ENCODE measurements at places on chromosomes 1 and 21.

- no peak overlapping the region for H3K27ac ChIP-seq
- no peaks in the 10 kb centered on the region for H3K36me3 ChIP-seq
- no peaks in the 10 kb centered on the region for H3K27me3 ChIP-seq
- H3K4me3 ChIP-seq: no peak overlapping the region
These were observed 113.8 kb downstream of the KCND3 start for GRCh38 chr1:111875640-111876039.

DNA sequence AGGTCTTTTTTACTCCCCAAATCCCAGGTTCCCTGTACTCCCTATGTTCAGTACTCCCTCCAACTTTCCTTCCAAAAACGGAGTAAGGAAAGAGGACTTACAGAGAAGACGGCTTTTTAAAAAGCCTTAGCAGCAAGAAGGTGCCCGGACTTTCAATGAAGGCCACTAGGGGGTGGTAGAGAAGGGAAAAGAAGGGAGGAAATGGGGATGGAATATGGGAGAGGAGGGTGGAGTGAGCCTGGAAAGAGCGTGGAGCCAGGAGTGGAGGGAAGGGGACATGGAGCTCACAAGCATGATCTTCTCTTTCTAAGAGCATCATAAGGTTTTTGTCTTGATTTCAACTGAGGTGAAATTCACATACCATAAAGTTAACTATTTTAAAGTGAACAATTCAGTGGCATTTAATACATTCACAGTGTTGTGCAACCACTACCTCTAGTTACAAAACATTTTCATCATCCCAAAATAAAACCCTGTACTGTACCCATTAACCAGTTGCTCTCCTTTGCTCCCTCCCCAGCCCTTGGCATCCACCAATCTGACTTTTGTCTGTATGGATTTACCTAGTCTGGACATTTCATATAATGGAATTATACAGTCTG is 129.9 kb downstream of the ZNF281 start:
- no peaks in the 10 kb centered on the region for H3K27me3 ChIP-seq
- no peak overlapping the region for H3K27ac ChIP-seq

DNA sequence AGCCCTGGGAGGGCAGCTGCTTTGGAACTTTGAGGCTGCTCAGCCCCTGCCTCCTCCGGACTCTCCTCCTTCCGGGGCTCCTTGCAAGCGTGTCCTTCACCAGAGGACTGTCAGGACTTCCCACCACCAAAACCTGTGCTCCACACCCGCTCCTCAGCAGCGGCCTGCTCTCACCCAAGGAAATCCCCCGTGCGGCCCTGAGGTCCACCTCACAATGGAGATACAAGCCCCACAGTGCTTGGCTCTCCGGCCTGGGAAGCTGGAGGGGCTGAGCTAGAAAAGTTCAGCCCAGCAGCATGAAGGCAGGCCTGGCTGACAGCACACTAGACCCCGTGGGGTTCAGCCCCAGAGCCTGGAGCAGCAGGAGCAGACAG is 33.6 kb downstream of the PGBD5 start:
- no peak for DNase-seq
- H3K4me1 ChIP-seq: peaks cover 12% of the 10 kb centered on the region
- no peak overlapping the region for H3K4me3 ChIP-seq
- H3K36me3 ChIP-seq: no peaks in the 10 kb centered on the region

GRCh38 chr1:195590649-195591048 is 1017.6 kb downstream of the KCNT2 start:
- H3K4me3 ChIP-seq: no peak overlapping the region
- H3K4me1 ChIP-seq: no peaks in the 10 kb centered on the region
- no peaks in the 10 kb centered on the region for H3K27me3 ChIP-seq
- DNase-seq: no peak

DNA sequence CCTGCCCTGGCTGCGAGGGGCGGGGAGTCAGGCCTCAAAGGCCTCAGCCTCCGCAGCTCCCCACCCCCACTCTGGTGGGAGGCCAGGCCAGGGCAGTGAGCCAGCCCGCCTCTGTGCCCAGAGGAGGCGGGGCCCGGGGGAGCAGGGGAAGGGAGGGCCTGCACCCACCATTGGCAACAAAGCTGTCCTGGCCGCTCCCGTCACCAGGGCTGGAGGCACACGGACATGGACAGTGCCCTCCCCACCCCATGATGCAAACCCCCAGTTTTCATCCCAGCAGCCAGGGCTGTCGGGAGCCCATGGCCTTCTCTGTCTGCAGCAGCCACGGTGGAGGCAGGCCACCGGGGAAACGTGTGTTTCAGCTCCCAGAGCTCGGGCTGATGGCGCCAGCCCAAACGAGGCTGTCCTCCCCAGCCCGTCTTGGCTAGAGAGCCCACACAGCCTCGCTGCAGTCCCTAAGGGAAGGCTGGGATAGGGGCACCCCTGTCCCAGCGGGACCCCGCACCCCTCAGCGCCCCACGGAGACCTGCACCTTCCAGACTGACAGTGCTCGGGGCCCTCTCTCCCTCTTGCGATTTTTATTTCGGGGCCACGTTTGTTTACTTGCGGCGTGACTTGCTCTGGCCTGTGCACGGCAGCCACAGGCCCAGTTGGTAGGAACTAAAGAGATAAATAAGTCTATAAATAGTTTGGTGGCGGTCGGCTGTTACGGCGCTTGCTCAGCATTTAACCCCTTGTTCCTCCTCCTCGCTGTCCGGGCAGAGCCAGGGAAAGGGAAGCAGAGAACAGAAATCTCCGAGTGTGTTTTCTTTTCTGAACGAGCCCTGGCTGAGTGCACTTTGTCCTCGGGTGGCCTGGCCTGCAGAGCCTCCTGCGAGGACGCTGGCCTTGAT is 101.8 kb downstream of the PRDM16 start:
- H3K4me1 ChIP-seq: peaks cover 46% of the 10 kb centered on the region
- no peaks in the 10 kb centered on the region for H3K27me3 ChIP-seq
- H3K36me3 ChIP-seq: no peaks in the 10 kb centered on the region
- H3K27ac ChIP-seq: peak overlapping the region; percentile 76

DNA sequence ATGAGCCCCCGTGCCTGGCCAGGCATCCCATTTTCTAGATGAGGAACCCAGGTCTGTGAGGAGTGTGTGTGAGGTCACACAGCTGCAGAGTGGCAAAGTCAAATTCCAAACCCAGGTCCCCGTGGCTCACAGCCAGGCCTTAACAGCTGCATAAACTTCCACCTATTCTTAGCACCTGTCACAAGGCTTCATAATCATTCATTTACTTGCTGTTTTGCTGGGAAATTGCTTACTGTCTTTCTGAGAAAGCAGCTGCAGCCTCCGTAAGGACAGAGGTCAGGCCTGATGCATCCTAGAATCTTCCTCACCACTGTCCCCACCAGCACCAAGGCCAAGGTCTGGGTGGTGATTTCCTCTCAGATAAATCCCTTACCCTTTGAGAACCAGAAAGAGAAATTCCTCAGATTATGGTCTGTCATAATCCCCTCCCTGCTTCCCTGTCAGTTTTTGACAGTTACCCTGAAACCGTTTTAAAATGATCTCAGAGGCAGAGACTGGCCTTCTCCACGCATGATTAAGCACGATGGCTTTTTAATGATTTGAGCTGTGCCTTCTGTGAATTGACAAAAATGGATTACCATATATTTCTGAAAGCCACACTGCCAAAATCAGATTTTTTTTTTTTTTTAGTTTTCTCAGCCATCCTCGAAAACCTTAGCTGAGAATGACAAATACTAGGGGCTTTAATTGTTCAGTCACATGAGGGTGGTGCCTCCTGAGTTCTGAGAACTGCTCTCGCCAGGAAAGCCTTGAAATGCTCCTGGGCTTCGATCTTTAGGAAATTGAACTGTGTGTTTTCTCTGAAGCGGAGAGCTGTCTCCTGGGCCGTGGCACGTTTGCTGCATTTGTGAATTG is 70.0 kb upstream of the SELENON start:
- H3K36me3 ChIP-seq: no peaks in the 10 kb centered on the region
- DNase-seq: no peak
- H3K4me3 ChIP-seq: no peak overlapping the region
- peaks cover 43% of the 10 kb centered on the region for H3K4me1 ChIP-seq

GRCh38 chr1:14055442-14056223 is 355.6 kb downstream of the PRDM2 start:
- H3K27ac ChIP-seq: peak overlapping the region; percentile 15
- peaks cover 8% of the 10 kb centered on the region for H3K4me1 ChIP-seq
- no peaks in the 10 kb centered on the region for H3K36me3 ChIP-seq
- no peaks in the 10 kb centered on the region for H3K27me3 ChIP-seq
- no peak overlapping the region for H3K4me3 ChIP-seq

- peaks cover 2% of the 10 kb centered on the region for H3K4me1 ChIP-seq
- no peaks in the 10 kb centered on the region for H3K36me3 ChIP-seq
- H3K4me3 ChIP-seq: no peak overlapping the region
- no peak for DNase-seq
- H3K27ac ChIP-seq: no peak overlapping the region
These were observed 18.8 kb upstream of the F3 start for GRCh38 chr1:94560333-94560732.

- H3K36me3 ChIP-seq: no peaks in the 10 kb centered on the region
- peak overlapping the region; percentile 75 for H3K4me3 ChIP-seq
These were observed 2.1 kb upstream of the PRRX1 start for GRCh38 chr1:170661646-170662411.

- no peak for DNase-seq
- H3K27ac ChIP-seq: peak overlapping the region; percentile 85
- no peaks in the 10 kb centered on the region for H3K27me3 ChIP-seq
- peaks cover 31% of the 10 kb centered on the region for H3K4me1 ChIP-seq
These were observed 18.8 kb upstream of the TENT5B start for GRCh38 chr1:27031235-27032118.

- no peaks in the 10 kb centered on the region for H3K36me3 ChIP-seq
- no peak for DNase-seq
- H3K27me3 ChIP-seq: no peaks in the 10 kb centered on the region
- peak overlapping the region; percentile 48 for H3K4me3 ChIP-seq
These were observed 10.8 kb downstream of the ADAMTSL4 start for GRCh38 chr1:150560011-150560438.

GRCh38 chr1:168565825-168566224 is 10.6 kb upstream of the XCL1 start:
- no peaks in the 10 kb centered on the region for H3K36me3 ChIP-seq
- H3K27me3 ChIP-seq: no peaks in the 10 kb centered on the region

DNA sequence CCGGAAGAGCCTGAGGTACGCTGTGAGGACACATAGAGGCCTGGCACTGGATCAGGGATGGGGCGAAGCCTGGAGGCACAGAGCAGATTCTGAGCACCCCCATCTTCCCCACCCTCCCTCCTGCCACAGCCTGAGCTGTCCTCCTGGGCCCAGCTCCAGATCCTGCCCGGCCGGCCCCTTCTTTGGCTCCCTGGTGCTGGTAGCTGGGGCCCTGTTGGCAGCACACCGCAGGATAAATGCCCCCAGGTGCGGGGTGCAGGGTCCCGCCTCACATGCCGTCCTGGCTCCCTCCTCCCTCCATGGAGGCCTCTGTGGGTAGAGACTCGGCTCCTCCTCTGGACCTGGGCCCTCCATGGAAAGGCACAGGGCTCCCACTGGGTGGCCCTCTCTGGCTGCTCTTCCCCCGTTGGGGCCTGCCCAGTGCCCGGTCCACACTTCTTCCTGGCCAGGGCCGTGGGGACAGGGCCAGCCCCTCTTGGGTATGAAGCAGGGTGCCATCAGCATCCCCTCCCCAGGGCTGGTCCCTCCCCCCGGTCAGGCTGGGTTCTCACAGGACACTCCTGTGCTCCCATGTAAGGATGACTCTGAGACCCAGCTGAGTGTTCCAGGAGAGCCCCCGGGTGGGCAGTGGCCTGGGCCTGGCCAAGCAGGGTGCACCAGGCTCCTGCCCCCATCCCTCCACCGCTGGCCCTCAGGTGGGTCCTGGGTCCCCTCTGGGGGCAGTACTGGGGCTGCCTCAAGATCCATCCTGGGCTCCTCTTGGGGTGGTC is 1.1 kb upstream of the OBSCN start:
- H3K27me3 ChIP-seq: no peaks in the 10 kb centered on the region
- no peaks in the 10 kb centered on the region for H3K36me3 ChIP-seq
- peaks cover 13% of the 10 kb centered on the region for H3K4me1 ChIP-seq

DNA sequence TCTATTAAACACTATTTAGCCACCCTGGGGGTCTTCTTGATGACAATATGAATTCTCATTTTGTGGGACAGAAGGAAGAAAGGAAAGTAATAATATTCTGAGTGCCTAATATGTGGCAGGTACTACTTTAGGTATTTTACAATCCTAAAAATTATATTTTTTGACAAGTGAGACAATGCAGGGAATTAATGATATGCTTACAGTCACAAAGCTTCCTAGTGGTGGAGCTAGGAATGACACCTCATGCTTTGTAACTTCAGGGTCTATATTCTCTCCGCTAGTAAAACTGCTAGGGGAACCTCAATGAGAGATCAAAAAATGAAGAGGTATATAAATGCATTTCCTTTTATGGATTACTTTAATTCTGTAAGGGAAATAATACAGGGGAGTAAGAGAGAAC is 44.3 kb downstream of the TPR start:
- no peak for DNase-seq
- H3K27me3 ChIP-seq: no peaks in the 10 kb centered on the region
- H3K4me1 ChIP-seq: no peaks in the 10 kb centered on the region
- H3K27ac ChIP-seq: no peak overlapping the region
- no peak overlapping the region for H3K4me3 ChIP-seq
- H3K36me3 ChIP-seq: peaks cover 91% of the 10 kb centered on the region

- H3K36me3 ChIP-seq: peaks cover 33% of the 10 kb centered on the region
- H3K4me3 ChIP-seq: no peak overlapping the region
- H3K27me3 ChIP-seq: no peaks in the 10 kb centered on the region
- no peak for DNase-seq
- no peak overlapping the region for H3K27ac ChIP-seq
These were observed 44.0 kb downstream of the ODF2L start for GRCh38 chr1:86352086-86352485.

DNA sequence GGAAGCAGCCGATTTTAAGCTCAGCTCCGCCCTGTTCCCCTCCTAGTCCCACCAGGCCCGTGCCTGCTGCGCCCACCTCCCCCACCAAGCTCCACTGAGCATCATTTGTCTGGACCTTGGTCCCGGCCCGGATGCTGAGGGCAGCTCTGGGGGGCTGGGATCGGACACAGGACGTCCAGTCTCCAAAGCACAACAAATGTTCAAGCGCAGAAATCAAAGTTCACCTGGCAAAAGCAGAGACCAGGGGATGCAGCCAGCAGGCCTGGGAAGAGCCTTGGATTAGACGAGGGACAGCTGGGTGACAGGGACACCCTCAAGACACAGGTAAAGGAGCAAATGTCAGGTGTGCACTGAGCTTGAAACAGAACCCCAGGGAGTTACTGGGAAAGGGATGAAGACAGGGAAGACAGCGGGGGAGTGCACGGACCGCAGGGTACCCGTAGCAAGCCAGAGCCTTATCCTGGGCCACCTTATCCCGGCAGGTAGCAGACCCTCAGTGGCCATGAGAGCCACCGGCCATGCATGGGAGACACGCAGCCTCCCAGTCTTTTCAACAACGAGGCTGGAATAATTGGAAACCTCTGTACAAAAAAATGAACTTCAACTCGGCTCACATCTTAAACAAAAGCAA is 22.2 kb upstream of the TMEM52 start:
- H3K27me3 ChIP-seq: no peaks in the 10 kb centered on the region
- no peak overlapping the region for H3K27ac ChIP-seq
- no peaks in the 10 kb centered on the region for H3K36me3 ChIP-seq
- H3K4me3 ChIP-seq: no peak overlapping the region
- DNase-seq: no peak
- peaks cover 9% of the 10 kb centered on the region for H3K4me1 ChIP-seq
